ENCODE measurements at places on chromosomes 2 and 18. TPM values are rescaled to one million over a fixed set of nuclear protein-coding genes. Genes with fewer than 3 reads are reported as not detected.

Gene LOXHD1
- total RNA-seq = not detected

Gene DAPL1
- total RNA-seq = not detected

GRCh38 chr2:112918256-112918655, 7.3 kb downstream of the IL37 start:
- no peak for DNase-seq

DNA sequence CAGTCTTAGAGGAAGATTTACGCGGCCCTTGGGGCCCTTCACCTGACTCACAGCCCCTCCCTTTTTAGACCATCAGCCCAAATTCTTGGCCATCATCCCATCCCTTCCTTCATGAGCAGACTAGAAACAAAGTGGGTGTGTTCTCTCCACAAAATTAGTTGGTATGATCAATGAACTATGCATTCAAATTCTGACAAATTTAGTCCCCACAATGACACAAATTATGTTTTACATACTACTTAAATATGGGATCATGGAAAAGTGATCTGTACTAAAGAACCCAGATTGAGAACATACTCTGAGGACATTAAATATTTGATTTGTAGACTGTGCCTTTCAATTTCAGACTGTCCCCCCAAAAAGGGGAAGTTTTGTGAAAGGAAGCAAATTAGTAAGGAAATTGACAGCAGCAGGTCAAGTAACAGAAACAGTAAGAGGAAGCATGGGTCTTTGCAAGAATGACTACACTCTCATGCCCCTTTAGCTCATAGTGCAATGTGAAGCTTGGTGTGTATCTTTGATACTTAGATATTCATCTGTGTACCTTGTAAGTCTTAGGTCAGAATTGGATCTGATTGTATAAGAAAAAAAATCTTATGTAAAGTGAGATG, 2.2 kb upstream of the MAPRE2 start:
- DNase-seq = no peak

GRCh38 chr2:100639588-100640390, 77.0 kb downstream of the PDCL3 start:
- DNase-seq = no peak

Measured in PC-9 (cell line).